ENCODE measurements at places on chromosomes 6 and 20. TPM values are rescaled to one million over a fixed set of nuclear protein-coding genes. Genes with fewer than 3 reads are reported as not detected.

- no peak for DNase-seq
- H3K4me3 ChIP-seq: no peak overlapping the region
- no peaks in the 10 kb centered on the region for H3K27me3 ChIP-seq
- no peaks in the 10 kb centered on the region for H3K36me3 ChIP-seq
Measured at GRCh38 chr6:37688078-37688850, 9.4 kb downstream of the MDGA1 start.

GRCh38 chr6:19999319-20000191 is 162.4 kb downstream of the ID4 start:
- H3K4me3 ChIP-seq: no peak overlapping the region
- H3K4me1 ChIP-seq: no peaks in the 10 kb centered on the region
- DNase-seq: no peak
- no peaks in the 10 kb centered on the region for H3K36me3 ChIP-seq
- no peaks in the 10 kb centered on the region for H3K27me3 ChIP-seq

Gene DDO
- 7.1 TPM for total RNA-seq

DNA sequence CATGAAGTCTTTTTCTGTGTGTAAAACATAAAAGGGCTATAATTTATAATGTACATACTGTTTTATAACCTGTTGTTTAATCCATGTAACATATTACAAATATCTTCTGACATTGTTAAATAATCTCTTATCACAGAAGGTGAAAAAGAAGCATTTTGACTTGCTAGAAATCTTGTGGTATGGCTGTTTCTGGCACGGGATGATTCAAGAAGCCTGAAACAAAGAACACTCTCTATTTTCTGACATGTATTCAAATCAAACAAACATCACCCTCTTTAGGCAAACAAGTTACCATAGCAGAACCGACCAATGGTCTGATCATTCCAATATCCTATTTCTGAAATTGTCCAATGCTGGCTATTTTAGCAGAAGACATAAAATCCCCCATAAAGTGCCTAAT is 55.4 kb downstream of the HS3ST5 start:
- H3K4me1 ChIP-seq: no peaks in the 10 kb centered on the region
- H3K27ac ChIP-seq: no peak overlapping the region

Gene C20orf202
- 0.64 TPM for total RNA-seq

DNA sequence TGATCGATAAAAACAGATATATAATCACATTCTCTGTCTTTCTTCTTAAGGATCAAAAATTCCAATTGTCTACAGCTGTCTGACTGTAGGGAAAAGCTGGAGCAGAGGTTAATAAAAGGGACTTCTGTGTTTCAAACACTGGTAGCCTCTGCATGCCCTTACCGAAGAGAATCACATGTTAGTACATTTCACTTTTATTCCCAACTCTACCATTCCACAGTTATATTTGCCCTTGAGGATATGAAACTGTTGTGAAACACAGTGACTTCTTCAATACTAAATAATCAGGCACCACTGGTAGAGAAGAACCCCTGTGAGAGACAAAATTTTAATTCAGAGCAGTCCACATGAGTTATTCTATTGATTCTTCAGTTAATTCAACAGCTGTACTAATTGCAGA is 1187.3 kb upstream of the CITED2 start:
- no peak overlapping the region for H3K4me3 ChIP-seq
- DNase-seq: no peak
- no peaks in the 10 kb centered on the region for H3K4me1 ChIP-seq
- H3K27ac ChIP-seq: no peak overlapping the region

DNA sequence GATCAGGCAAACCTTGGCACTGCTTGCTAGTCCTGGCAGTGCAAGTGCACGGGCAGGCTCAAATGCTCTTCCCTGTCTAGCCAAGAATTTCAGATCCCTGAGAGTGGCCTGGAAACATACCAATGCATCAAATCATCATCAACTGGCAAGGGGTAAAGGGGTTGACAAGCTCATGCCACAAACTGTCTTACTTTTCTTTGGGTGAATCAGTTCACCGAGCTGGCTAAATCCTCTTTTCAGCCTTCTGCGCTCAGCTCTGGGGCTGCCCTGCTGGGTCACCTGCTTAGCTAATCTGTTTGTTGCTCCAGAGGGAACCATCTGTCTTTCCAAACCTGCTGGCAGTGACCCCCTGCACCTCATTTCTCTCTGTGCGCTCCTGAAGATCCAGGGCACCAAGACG is 59.5 kb downstream of the LYRM4 start:
- H3K36me3 ChIP-seq: no peaks in the 10 kb centered on the region
- H3K4me1 ChIP-seq: peaks cover 19% of the 10 kb centered on the region
- no peak overlapping the region for H3K27ac ChIP-seq
- no peaks in the 10 kb centered on the region for H3K27me3 ChIP-seq
- no peak overlapping the region for H3K4me3 ChIP-seq

Gene MMS22L
- 6.8 TPM for total RNA-seq

GRCh38 chr20:25245461-25245860 is 2.4 kb upstream of the PYGB start:
- peaks cover 20% of the 10 kb centered on the region for H3K4me1 ChIP-seq
- H3K4me3 ChIP-seq: no peak overlapping the region
- no peaks in the 10 kb centered on the region for H3K27me3 ChIP-seq
- DNase-seq: no peak
- H3K27ac ChIP-seq: no peak overlapping the region

Gene SLC17A4
- total RNA-seq: not detected

Gene TFAP2A
- total RNA-seq: 1.9 TPM

- H3K27me3 ChIP-seq: no peaks in the 10 kb centered on the region
- DNase-seq: no peak
- peaks cover 25% of the 10 kb centered on the region for H3K4me1 ChIP-seq
- H3K4me3 ChIP-seq: no peak overlapping the region
- no peaks in the 10 kb centered on the region for H3K36me3 ChIP-seq
Measured at GRCh38 chr6:116018976-116019375, 41.7 kb downstream of the FRK start.

Gene CD24
- total RNA-seq: 63.6 TPM

GRCh38 chr20:58210398-58210747 is 18.1 kb downstream of the ANKRD60 start:
- no peaks in the 10 kb centered on the region for H3K4me1 ChIP-seq
- DNase-seq: no peak
- no peak overlapping the region for H3K27ac ChIP-seq
- peaks cover 8% of the 10 kb centered on the region for H3K27me3 ChIP-seq
- H3K4me3 ChIP-seq: no peak overlapping the region

DNA sequence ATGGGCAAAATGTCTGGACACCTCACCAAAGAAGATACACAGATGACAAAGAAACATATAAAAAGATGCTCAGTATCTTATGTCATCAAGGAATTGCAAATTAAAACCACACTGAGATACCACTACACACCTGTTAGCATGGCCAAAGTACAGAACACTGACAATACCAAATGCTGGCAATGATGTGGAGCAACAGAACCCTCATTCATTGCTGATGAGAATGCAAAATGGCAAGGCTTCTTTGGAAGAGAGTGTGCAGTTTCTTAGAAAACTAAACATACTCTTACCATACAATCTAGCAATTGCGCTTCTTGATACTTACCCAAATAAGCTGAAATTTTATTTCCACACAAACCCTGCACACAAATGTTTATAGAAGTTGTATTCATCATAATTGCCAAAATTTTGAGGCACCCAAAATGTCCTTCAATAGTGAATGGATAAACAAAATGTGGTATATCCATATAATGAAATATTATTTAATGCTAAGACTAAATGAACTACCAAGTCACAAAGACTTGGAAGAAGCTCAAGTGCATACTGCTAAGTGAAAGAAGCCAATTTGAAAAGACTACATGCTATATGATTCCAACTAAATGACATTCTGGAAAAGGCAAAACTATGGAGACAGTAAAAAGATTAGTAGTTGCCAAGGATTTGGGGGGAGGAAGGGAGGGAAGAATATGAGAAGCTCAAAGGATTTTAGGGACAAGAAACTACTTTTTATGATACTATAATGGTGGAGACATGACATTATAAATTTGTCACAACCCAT is 50.7 kb downstream of the TNFAIP3 start:
- no peak overlapping the region for H3K27ac ChIP-seq
- DNase-seq: no peak
- H3K27me3 ChIP-seq: no peaks in the 10 kb centered on the region
- no peak overlapping the region for H3K4me3 ChIP-seq
- H3K36me3 ChIP-seq: no peaks in the 10 kb centered on the region

Gene CCM2L
- total RNA-seq: 23.2 TPM

DNA sequence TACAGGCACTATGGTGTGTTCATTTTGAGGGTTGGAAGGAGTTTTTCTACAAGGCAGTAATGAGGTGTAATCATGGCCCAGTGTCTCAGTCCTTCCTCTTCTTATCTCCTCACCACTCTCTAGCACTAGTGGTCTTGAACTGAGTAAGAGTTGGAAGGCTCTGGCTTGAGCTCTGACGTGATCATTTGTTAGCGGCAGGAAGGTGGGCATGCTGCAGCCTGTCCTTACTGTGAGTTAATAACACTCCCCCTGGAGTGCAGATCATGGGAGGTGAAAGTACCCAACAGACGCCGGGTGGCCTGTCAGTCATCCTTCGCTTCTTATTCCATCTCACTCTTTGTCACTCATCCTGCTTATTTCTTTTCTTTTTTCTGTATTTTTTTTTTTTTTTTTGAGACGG is 356.9 kb downstream of the CDKAL1 start:
- H3K4me1 ChIP-seq: no peaks in the 10 kb centered on the region
- no peaks in the 10 kb centered on the region for H3K27me3 ChIP-seq
- no peaks in the 10 kb centered on the region for H3K36me3 ChIP-seq
- no peak overlapping the region for H3K27ac ChIP-seq

- H3K27me3 ChIP-seq: no peaks in the 10 kb centered on the region
- no peak overlapping the region for H3K27ac ChIP-seq
- no peak overlapping the region for H3K4me3 ChIP-seq
Measured at GRCh38 chr6:161353208-161353613, 79.3 kb upstream of the AGPAT4 start.

GRCh38 chr6:8017276-8017701 is 46.9 kb downstream of the BLOC1S5 start:
- H3K4me3 ChIP-seq: no peak overlapping the region
- H3K4me1 ChIP-seq: no peaks in the 10 kb centered on the region
- H3K36me3 ChIP-seq: peaks cover 9% of the 10 kb centered on the region
- H3K27ac ChIP-seq: no peak overlapping the region
- no peaks in the 10 kb centered on the region for H3K27me3 ChIP-seq

Gene CST4
- total RNA-seq: not detected

GRCh38 chr6:6834356-6835222 is 246.1 kb downstream of the LY86 start:
- no peak overlapping the region for H3K27ac ChIP-seq
- no peak for DNase-seq
- H3K27me3 ChIP-seq: no peaks in the 10 kb centered on the region

- peak overlapping the region; percentile 20 for H3K27ac ChIP-seq
- no peak overlapping the region for H3K4me3 ChIP-seq
- DNase-seq: no peak
- H3K27me3 ChIP-seq: no peaks in the 10 kb centered on the region
- H3K36me3 ChIP-seq: no peaks in the 10 kb centered on the region
Measured at GRCh38 chr6:138455746-138456400, 43.4 kb downstream of the NHSL1 start.

Gene EYA2
- 1.8 TPM for total RNA-seq

- peaks cover 27% of the 10 kb centered on the region for H3K36me3 ChIP-seq
- H3K27me3 ChIP-seq: no peaks in the 10 kb centered on the region
- no peak overlapping the region for H3K27ac ChIP-seq
- no peak for DNase-seq
- no peak overlapping the region for H3K4me3 ChIP-seq
- no peaks in the 10 kb centered on the region for H3K4me1 ChIP-seq
Measured at GRCh38 chr6:83114164-83114563, 46.7 kb downstream of the DOP1A start.

- DNase-seq: no peak
- H3K4me1 ChIP-seq: peaks cover 9% of the 10 kb centered on the region
- H3K4me3 ChIP-seq: no peak overlapping the region
- H3K36me3 ChIP-seq: no peaks in the 10 kb centered on the region
Measured at GRCh38 chr6:161029195-161029809, 37.7 kb downstream of the MAP3K4 start.

DNA sequence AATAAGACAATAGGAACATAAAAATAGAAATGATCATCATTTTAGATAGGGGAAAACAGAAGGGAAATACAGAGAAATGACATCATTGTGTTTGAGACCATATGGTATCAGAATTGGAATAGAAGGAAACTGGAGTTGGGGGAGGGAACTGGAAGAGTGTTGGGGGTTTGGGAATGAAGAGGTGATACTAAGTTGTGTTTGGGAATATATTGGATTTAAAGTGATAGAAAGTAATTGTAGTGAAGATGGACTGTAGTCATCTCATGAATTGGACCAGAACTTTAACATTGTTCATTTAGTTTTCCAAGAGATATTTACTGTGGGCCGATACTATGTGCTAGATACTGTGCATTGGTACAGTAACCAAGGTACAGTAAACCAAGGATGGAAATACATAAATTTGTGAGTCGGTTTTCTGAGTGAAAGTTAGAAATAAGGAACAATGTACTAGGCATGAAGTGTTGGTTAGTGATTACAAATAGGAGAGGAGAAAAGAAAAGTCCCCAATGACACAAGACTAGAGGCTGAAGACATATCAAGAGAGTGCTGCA is 32.3 kb downstream of the KCNQ5 start:
- H3K4me3 ChIP-seq: no peak overlapping the region
- no peak overlapping the region for H3K27ac ChIP-seq
- no peak for DNase-seq
- H3K27me3 ChIP-seq: no peaks in the 10 kb centered on the region
- no peaks in the 10 kb centered on the region for H3K36me3 ChIP-seq
- no peaks in the 10 kb centered on the region for H3K4me1 ChIP-seq

DNA sequence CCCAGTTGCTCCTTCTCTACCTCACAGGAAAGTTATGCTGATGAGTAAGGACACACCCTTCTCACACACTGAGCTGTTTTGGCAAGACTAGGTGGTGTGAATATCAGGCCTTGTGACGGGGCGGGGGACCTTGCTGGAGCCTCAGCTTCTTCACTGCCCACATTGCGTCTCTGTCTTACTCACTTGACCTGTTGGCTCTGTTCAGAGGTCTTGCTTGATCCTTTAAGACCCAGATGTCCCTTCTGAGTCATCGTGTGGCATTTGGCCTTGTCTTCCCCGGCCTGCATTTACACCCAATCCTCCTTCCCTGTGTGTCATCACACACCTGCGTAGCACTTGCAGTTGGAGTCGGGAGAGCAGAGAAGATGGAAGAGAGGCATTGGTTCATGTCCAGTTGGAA is 8.3 kb upstream of the PRND start:
- H3K36me3 ChIP-seq: no peaks in the 10 kb centered on the region
- no peak overlapping the region for H3K4me3 ChIP-seq
- no peaks in the 10 kb centered on the region for H3K27me3 ChIP-seq

Measured in upper lobe of right lung (tissue), 1 donor.